ENCODE measurements at places on chromosomes 1 and 21.

GRCh38 chr21:39630191-39630591, 17.5 kb downstream of the B3GALT5 start:
- no peak for DNase-seq

DNA sequence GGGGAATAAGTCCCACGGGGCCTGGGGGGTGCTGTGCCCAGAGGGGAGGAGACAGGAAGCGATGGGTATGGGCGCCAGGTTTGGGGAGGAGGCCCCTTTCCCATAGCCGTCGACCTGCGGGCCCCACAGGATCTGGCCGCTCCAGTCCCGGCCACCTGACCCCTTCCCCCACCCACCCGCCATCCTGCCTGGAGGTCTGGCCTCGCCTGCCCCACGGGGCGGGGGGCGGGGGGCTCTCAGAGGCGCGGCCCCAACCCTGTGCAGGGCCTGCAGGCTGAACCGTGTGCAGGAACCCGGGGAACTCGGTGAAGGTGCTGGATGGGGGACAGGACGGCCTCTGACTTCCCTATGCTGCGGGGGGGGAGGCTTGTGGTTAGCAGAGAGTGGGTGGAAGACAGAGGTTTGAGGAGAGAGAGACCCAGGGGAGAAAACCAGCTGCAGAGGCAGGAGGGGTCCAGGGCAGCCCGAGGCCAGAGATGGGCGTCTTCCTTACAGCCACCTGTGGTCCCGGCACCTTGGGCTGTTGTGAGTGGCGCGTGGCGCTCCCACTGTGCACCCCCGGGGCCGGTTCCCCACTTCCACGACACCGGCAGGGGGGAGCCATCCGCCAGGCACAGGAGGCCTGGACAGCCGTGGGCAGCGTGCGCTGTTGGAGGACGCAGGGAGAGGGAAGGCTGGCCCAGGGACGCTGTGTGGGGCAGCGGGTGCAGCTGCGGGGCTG, 2.5 kb upstream of the TNFRSF18 start:
- no peak for DNase-seq

DNA sequence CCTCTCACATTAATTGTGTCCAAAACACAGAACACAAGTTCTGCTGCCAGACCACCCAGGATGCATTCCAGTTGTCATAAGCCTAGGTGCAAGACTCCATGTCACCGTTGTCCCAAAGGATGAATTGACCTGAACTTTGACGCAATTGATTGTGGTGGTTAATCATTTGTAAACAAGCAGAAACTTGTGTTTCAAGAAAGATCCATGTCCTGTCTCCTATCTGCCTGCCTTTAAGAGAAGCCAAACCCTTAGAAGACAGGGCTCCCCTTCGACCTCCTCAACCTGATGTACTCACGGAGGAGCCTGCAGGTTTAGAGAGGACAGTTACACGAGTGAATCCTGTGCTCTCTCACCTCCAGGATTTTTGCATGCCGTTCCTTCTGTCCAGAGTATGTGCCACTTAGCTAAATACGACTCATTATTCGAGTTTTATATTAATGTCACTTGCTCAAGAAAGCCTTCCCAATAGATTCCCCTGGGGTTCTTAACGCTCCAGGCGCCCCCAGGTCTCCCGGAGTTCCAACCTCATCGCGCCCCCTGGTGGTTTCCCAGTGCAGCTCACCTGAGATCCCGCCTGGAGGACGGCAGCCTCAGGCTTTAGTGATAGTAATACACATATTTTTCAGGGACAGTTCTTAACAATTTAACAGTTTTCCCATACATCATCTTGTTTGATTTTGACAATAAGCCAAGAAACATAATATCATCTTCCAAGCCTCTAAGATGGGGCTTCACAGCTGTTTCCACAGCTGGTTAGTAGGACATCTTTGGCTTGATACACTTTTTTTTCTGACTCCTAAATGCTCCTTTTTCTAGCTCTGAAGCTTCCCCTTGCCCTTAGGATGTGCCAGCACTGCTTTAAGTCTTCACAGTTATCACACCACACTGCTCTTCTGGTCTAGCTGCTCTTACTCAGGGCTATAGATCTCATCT, 2.4 kb upstream of the C8B start:
- no peak for DNase-seq

GRCh38 chr1:32470991-32471694, 6.3 kb downstream of the ZBTB8B start:
- DNase-seq, result no peak

- DNase-seq, result no peak
These were observed 26.6 kb downstream of the TMEM51 start for GRCh38 chr1:15180189-15180588.

DNA sequence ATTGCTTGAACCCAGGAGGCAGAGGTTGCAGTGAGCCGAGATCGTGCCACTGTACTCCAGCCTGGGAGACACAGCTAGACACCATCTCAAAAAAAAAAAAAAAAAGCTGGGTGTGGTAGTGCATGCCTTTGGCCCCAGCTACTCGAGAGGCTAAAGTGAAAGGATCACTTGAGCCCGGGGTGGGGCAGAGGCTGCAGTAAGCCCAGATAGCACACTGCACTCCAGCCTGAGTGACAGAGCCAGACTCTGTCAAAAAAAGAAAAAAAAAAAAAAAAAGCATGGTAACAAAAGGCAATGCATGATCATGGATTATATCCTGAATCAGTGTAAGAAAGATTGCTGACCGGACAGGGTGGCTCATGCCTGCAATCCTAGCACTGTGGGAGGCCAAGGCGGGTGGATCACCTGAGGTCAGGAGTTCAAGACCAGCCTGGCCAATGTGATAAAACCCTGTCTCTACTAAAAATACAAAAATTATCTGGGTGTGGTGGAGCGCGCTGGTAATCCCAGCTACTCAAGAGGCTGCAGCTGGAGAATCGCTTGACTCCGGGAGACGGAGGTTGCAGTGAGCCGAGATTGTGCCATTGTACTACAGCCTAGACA, 76.3 kb downstream of the RUSC1 start:
- DNase-seq, result no peak

GRCh38 chr21:14602382-14602958, 56.4 kb upstream of the SAMSN1 start:
- DNase-seq, result no peak

- no peak for DNase-seq
These were observed 108.3 kb downstream of the POU2F1 start for GRCh38 chr1:167328816-167329483.

DNA sequence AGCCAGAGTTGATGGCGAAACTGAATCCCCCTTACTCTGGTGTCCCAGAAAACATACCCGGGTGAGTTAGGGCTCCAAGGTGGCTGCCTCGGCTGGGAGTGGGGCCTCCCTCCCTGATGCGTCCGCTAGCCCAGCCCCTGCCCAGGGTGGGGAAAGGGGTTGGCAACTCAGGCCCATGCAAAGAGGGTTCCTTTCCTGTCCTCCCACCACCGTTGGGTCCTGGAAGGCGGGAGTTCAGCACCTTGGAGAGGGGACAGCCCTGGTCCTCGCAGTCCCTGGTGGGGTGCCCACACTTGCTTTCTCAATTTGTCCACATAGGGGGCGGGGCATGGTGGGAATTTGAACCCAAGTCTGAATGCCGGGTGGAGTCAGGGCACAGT, 6.1 kb downstream of the SRM start:
- DNase-seq, result peak; percentile 64

GRCh38 chr21:33198346-33199099, 31.2 kb upstream of the IFNAR2 start:
- peak; percentile 55 for DNase-seq
